ENCODE measurements at places on chromosomes 1 and 21.

DNA sequence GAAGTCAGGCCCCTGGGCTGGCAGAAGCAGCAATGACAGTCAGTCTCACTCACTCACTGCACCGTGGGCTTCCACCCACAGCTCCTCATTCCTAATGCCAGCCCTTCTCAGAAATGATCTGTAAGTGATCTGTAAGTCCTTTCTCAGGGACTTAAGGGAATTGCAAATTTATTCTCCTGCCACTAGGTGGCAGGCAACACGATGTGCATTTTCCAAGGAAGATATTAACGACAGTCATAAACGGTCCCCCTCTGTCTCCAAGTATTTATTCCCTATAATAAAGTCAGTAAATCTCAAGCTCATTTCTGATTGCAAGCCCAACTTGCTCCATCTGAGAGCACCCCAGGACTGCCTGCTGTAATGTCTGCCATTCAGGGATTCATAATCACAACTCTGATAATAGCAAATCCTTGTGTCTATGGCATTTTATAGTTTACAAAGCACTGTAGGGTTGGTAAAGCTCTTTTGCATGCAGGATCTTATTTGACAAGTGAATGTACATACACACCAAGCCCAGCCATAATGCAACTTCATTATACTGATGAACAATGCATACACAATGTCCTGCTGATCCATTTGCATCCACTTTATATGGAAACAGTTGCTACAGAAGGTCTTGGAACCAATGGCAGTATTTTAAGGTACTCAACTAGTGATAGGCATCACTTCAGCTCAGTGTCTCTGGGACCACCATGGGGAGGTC, 380.5 kb upstream of the CAMK1G start:
- peak; percentile 30 for DNase-seq

DNA sequence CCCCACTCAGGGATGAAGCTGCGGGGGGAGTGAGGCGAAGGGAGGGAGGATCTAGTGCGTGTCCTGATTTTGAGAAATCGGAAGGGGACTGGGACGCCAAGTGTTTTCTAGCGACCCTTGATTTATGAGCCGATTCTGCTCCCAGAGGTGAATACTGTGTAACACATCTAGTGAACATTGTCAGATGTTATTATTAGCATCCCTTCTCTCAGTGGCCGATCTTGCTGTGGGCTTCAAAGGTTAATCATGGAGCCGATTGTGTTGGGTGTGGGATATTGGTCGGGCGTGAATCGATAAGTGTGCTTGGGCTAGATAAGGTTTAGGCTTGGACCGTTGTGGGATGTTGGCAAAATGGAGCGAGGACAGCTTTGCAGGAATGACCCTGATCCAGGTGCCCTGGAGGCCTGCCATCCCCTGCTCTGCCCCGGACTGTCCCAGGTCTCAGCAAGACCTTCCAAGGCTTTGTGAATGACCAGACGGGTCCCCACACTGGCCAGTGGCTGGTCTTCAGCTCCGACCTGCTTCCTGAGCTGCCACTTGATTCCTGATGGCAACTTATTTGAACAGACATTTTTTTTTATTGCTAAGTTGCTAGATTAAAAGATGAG, 2.2 kb downstream of the AJAP1 start:
- DNase-seq = no peak

- DNase-seq = no peak
These were observed 10.2 kb downstream of the C1orf94 start for GRCh38 chr1:34186741-34187494.

DNA sequence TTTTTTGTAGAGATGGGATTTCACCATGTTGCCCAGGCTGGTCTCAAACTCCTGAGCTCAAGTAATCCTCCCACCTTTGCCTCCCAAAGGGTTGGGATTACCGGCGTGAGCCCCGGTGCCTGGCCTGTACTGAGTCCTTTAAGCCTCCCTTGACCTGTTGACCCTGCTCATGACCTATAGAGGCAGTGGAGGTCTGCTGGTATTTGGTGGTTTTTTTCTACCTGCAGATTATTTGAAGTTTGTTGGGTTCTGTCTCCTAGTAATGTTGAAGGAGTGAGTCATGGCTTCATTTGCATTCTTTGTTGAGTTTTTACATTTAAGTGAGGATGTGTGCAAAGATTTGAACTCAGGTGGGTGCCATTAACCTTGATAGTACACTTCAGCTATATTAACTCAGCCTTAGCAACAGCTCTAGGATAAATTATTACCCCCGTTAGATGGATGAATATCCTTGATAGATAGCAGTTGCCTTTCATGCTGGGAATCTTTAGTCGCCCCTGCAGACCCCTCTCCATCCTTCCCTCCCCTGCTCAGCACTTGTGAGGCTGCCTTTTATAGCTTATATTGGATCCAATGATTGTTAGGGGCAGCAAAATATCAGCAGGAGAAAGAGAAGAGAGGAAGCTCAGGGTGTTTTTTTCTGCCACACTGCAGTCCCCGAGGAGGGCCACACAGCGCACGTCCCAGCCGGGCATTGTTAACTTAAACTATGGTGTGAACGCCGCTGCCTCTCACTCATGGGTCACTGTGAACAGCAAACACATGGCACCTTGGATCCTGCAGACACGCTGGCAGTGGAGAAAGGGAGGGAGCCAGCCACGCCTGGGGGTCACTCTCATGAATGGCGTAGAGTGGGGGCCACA, 14.9 kb upstream of the NPPB start:
- DNase-seq = no peak

GRCh38 chr1:182556279-182556678, 32.8 kb downstream of the RNASEL start:
- DNase-seq = no peak

DNA sequence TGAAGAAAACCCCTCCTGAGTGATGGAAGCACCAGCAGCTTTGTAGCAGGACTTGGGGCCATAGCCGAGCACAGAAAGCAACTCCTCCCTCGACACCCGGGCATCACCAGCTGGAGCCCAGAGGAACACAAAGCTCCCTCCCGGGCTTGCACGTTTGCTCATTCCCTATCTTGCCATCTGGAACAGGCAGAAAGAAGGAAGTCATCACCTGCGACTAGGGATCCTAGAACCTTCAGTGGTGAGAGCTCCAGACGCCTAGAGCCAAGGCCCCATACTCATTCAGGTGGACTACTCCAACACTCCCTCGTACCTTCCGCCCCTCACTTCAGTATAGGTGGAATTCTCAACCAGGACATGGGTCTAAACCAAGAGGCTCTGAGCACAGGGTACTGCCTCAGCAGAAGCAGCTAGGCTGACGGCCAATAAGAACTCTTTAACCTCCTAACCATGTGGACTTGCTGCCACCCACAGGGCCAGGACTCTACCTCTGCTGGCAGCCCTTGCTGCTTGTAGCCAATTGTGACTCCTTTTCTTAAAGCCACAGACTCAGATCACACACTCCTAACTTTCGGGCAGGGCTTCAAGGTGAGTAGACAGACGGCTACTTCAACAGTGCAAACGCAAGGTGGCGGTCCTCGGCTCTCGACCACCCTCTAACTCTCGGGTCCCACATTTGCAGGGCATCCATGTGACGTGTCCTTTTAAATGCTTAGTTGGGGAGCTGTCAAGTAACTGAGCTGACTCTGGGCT, 65.4 kb downstream of the NPHP4 start:
- DNase-seq = no peak

GRCh38 chr1:118185084-118185832, at the start of gene SPAG17:
SPAG17 (minus strand) TSS chr1:118185228; CDS start chr1:118185157, 71 bp downstream.
- DNase-seq = peak; percentile 58

GRCh38 chr1:41844255-41844654, 74.5 kb downstream of the HIVEP3 start:
- no peak for DNase-seq

DNA sequence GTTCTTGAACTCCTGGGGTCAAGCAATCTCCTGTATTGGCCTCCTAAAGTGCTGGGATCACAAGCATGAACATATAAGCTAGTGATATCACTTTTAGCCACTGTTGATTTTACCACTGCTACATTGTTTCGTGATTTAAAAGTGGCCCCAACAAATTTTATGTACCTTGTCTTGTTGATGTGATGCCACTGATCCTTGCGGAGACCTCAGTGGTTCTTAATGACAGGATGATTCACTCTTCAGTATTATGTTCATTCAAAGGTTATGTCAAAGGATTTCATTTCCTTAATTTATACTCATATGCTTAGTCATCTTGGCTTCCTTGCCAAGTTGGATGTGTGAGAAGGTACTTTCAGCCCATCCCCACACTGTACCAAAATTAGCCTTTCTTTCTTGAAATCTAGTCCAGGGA, 12.1 kb downstream of the PRKACB start:
- DNase-seq = peak; percentile 26

DNA sequence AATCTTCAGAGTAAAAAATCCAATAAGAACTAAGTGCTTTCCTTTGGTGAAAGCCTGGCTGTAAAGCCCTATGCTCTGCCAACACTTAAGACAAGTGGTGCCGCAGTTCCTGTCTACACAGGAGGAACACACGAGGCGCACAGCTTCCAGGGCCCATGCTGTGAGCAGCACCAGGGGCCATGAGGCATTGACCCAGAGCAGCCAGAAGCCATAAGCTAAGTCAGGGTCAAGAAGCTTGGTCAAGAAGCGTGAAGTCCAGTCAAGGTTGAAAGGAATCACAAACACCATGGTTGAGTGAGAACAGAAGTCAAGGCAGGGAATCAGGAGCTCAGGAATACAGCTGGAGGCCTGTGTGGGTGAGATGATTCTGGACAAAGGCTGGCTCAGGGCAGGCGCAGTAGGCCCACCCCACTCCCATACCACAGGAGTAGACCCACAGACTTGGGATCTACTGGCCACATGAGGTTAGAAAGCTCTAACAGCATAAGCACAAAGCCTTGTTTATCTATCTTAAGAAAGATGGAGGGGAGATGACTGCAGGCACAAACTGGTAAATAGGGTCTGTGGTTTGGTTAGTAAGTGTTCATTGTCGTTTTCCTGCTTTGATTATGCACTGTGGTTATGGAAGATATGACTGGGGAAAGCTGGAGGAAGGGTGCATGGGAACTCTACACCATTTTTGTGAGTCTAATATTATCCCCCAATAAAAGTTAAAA, 42.9 kb upstream of the RCAN3 start:
- no peak for DNase-seq

DNA sequence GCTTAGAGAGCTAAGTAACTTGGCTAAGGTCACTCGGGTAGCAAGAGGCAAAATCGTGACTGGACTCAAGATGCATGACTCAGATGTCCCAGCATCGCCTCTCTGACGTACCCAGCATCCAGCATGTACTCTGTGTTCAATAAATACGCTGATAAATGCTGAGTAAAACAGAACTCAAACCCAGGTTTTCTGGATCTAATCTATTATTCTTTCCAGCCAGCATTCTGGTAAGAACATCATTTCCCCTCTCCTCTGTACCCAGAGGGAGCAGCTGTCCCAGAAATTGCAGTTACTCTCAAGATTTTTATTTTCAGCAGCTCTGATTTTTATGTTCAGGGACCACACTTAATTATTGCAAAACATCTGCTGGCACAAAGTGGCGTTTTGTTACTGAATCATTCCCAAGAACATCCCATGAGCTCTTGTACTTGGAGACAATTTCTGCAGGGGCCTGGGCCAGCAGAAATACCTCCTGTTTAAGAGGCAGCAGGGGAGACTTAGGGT, 249.0 kb downstream of the PRDM2 start:
- no peak for DNase-seq

- DNase-seq = no peak
These were observed 8.8 kb upstream of the RNPC3 start for GRCh38 chr1:103516693-103517092.

GRCh38 chr21:44423312-44423821, 31.9 kb upstream of the LRRC3 start:
- DNase-seq = no peak

DNA sequence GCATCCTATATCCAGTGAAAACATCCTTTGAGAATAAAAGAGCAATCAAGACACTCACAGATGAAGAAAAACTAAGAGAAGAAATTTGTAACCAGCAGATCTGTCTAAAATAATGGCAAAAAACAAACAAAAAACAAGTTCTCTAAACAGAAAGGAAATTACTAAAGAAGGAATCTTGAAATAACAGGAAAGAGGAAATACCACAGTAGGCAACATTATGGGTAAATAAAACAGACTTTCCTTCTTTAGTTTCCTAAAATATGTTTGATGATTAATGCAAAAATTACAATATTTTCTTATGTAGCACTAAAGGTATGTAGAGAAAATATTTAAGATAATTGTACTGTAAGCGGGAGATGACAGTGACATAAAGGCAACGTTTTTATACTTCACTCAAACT, 23.5 kb downstream of the SLC19A1 start:
- DNase-seq = no peak

Measured in KBM-7 (cell line).